CD8-positive, alpha-beta memory T cell (primary cell): ENCODE measurements at places on chromosomes 7 and 10. TPM values are rescaled to one million over a fixed set of nuclear protein-coding genes. Genes with fewer than 3 reads are reported as not detected.

- DNase-seq: no peak
- no peak overlapping the region for H3K4me3 ChIP-seq
- no peak overlapping the region for H3K27ac ChIP-seq
- no peaks in the 10 kb centered on the region for H3K27me3 ChIP-seq
- no peaks in the 10 kb centered on the region for H3K4me1 ChIP-seq
- H3K36me3 ChIP-seq: no peaks in the 10 kb centered on the region
Observed at GRCh38 chr10:74432841-74433594, 282.0 kb downstream of the ADK start.

- H3K27me3 ChIP-seq: no peaks in the 10 kb centered on the region
- no peaks in the 10 kb centered on the region for H3K36me3 ChIP-seq
- no peak overlapping the region for H3K4me3 ChIP-seq
- no peak overlapping the region for H3K27ac ChIP-seq
- no peaks in the 10 kb centered on the region for H3K4me1 ChIP-seq
Observed at GRCh38 chr7:101474178-101474577, 111.5 kb downstream of the COL26A1 start.

DNA sequence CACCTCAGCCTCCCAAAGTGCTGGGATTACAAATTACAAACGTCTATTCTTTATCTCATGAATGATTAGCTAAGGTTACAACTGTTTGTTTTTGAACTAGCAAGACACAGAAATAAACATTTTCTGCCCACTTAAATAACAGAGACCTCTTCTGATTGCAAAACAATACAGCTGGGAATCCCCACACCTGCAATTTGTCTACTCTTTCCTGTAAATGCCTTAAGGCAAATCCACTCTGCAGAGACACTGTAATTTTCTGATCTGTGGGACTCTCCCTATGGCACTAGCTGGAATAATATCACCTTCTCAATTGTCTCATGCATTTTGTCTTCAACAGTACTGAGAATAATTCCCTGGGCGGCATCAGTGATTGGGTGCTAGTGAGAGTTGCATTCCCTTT, 149.3 kb upstream of the FAM3C start:
- no peak overlapping the region for H3K27ac ChIP-seq
- no peak overlapping the region for H3K4me3 ChIP-seq
- H3K36me3 ChIP-seq: no peaks in the 10 kb centered on the region

The HKDC1 gene
- not detected for total RNA-seq

GRCh38 chr7:78473021-78473420, 674.4 kb downstream of the PHTF2 start:
- no peaks in the 10 kb centered on the region for H3K4me1 ChIP-seq
- no peak for DNase-seq
- no peaks in the 10 kb centered on the region for H3K27me3 ChIP-seq
- no peak overlapping the region for H3K27ac ChIP-seq

- no peak overlapping the region for H3K4me3 ChIP-seq
- H3K36me3 ChIP-seq: no peaks in the 10 kb centered on the region
- no peaks in the 10 kb centered on the region for H3K27me3 ChIP-seq
- no peaks in the 10 kb centered on the region for H3K4me1 ChIP-seq
Observed at GRCh38 chr10:78351283-78351682, 317.6 kb downstream of the RPS24 start.
